T-helper 9 cell (primary cell): ENCODE measurements at places on chromosomes 5 and 9.

- no peak for DNase-seq
These were observed 491.7 kb upstream of the FAM174A start for GRCh38 chr5:100043475-100043874.

GRCh38 chr9:20553558-20554149 lies 68.6 kb downstream of the MLLT3 start:
- DNase-seq = no peak

DNA sequence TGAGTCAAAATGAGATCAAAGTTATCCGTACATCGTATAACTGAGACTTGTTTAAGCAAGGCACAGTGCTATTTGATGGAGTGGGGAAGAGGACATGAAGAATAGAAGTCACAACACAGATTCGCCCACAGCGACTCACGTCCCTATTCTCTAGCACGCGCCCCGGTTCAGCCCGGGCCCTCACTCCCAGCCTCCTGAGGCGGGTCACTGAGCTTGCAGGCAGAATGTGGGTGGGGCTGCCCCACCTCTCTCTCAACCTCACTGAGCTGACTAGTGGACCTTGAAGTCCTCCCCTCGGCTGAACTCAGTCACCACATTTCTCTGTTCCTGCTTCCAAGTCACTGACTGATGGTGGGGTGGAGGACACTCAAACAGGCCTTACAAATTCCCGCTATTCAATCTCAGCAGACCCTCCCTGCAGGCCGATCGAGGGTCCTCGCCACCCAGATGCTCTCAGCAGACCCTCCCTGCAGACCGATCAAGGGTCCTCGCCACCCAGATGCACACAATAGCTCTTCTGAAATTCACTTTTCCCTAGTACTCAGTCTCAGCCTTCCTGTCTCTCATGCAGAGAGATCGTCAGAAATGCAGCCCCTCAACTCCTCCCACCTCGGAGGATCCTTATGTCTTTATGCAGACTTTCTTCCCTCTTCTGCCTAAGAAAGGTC lies 12.9 kb downstream of the GLDC start:
- no peak for DNase-seq

GRCh38 chr9:132703336-132703735 lies 33.1 kb downstream of the GTF3C4 start:
- no peak for DNase-seq

DNA sequence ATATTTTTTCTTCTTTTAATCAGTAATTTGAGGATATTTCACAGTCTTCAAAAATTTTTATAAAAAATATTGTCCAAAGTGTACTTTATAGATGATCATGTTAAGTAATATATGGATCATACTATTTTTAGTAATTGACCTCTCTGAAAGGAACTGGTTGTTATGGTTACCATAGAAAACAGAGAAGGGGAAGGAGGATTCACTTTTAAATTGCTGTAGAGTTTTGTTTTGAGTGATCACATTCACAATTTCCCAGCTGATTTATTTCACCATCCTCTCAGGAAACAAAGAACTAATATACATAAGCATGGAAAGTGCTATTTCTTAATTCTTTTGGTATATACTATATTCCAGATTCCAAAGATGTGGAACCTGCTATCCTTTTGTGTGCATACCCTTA lies 56.5 kb upstream of the NREP start:
- no peak for DNase-seq

- DNase-seq = peak; percentile 9
These were observed 133.3 kb downstream of the PCSK5 start for GRCh38 chr9:76023715-76024195.

- DNase-seq = no peak
These were observed 309.3 kb downstream of the CHSY3 start for GRCh38 chr5:130213607-130214006.

GRCh38 chr5:16508730-16509531 lies 43.3 kb upstream of the ZNF622 start:
- no peak for DNase-seq

DNA sequence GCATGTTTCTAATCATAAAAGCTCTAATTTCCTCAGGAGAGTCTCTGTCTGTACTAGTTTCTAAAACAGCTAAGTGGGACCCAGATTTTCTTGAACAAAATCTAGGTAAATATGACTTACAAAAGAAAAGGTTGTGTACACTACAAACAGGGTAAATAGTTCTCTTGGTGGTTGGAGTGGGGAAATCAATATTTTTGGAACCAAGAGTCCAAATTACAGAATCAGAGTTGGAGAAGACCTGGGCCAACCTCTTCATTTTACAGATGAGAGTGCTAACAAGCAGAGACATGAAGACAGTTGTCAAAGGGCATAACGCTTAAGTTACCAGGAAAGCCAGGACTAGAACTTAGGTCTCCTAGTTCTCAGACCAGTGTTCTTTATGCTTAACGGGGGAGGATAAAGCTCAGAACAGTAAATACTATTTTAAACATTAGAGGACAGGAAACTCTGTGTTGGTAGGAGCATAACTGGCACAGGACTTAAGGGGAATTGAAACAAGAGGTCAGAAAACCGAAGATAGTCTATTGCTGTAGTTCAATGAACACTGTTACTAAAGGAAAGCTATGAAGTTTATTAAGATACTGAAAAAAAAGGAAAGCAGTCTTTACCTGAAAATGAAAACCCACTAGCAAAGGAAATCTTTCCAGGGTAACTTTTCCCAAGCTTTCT lies 9.3 kb upstream of the GOLGA1 start:
- no peak for DNase-seq

GRCh38 chr9:79900754-79901153 lies 329.0 kb downstream of the TLE4 start:
- DNase-seq = no peak

DNA sequence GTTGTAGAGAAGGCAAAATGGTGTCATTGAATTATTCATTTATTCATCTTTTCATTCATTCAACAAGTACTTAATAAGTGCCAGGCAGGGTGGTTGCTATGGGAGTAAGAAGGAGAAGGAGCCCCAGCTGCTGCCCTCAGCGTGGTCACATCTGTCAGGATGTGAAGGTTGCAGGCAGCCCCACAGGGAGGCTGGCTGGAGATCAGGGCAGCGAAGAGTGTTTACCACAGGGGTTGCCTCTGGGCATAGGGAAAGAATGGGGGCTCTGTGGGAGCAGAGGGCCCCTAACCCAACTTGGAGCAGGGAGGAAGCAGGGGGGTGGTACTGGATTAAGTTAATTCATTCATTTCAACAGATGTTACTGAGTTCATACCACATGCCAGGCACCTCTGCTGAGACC lies 6.0 kb downstream of the PCDH12 start:
- DNase-seq = no peak

- no peak for DNase-seq
These were observed 25.5 kb upstream of the TTC23L start for GRCh38 chr5:34813509-34813908.

GRCh38 chr5:75050415-75050814 lies 1.9 kb downstream of the GCNT4 start:
- no peak for DNase-seq

- DNase-seq = no peak
These were observed 30.3 kb downstream of the ADAMTS6 start for GRCh38 chr5:65451436-65451835.

DNA sequence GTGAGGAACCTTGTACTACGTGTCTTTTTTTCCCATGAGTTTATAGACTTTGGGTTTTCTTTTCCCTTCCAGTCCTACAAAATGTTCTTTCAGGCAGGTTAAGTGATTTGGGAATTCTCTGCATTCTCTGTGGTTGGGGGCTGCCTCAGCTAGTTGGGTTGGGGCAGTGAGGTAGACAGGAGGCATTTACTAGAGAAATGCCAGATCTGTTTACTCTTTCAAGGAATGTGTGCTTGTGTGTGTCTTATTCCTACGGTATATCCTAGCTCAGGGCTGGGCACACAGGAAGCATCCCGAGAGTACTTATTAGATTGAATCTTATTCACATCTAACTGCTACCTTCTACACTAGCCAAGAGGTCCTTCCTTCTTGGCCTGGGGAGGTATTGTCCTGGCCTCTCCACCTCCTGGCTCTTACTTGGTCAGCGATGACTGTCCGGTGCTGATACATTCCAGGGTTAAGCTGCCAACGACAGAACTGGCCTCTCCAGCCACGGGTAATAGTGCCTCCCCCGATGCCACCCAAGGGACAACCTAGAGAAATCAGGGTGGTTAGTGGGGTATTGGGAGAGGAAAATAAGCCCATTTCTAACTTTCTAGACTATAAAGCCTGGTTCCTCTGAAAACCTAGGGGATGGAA lies 5.0 kb downstream of the GBA2 start:
- DNase-seq = no peak

DNA sequence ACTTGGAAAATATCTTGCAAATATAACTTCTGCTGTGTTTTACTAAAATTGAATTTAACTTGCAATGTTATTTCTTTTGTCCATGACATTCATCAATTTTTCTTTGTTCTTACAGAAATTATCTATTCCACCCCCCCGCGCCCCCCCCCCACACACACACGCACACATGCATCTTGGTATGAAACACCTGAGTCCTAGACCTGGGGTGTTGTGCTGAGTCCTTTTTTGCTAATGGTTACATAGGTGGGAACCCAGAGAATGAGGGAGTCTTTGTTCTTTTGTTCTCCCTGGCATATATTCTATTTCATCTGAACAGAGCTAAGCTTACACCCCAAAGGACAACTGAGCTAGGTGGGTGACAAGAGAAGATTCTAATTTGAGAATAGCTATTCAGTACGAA lies 308.9 kb downstream of the CWC27 start:
- no peak for DNase-seq

DNA sequence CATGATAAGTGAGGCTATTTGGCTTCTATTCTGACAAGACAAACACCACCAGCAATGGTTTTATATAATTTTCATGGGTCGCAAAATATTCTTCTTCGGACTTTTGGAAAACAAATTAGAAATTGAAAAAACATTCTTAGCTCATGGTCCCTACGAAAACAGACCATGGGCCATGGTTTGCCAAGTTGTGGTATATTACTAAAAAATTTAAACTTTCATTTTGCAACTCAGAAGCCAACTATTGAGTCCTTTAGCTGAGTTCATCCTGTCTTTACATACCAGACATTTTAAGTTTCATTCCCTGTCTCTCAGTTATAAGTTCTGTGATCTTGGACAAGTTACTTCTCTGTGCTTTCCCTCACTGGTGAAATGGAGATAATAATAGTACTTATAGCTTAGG lies 198.1 kb downstream of the CSNK1G3 start:
- DNase-seq = no peak

- DNase-seq = no peak
These were observed 653.7 kb downstream of the CCDC171 start for GRCh38 chr9:16206518-16206917.

GRCh38 chr5:102660111-102660510 lies 95.0 kb upstream of the PAM start:
- no peak for DNase-seq

DNA sequence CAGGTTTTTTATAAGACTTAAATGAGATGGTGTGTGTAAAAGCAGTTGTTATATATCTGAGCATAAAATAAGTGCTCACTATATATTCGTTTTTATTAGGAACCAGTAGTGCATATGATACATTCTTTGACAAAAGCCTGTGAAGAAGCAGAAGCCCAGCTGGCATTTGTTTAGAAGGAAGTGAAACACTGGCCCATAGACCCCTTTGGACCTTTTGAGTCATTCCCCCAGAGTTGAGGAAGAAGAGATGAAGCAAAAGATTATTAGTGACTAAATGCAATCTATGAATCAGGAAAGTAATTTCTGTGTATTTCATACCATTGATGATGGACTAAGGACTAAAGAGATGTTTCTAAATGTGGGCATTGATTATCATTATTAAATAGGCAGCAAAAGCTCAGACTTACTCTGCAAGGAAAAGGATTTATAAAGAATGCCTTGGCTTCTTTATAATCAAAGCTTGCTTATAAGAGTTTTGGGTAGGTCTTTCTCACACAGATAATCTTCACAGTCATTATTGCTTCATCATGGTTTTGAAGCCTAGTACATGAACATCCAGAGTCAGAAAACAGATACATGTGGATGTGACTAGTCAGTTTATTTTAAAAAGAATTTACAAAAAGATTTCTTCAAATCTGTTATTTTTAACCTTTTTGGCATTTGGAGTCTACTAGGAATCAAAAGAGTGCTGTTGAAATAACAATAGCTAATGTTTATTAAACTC lies 16.9 kb upstream of the FER start:
- DNase-seq = no peak

GRCh38 chr5:68872088-68872839 lies 221.6 kb upstream of the SLC30A5 start:
- no peak for DNase-seq

DNA sequence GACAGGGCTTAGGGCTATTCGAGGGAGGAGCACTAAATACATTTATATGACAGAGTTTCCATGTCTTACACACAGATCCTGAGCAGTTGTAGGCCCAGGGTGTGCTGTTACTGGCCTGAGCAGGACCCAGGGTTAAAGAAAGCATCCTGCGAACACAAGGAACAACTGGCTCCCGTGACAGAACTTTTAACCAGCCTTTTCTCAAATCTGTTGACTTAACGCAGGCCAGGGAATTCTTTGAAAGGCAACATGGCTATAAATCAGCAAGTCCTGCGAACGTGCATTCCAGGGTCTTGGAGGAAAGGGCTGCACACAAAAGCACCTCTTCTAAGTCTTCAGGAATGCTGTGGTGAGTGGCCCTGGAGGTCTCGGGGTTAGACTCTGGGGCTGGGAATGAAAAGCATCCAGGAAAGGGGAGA lies 45.2 kb upstream of the ANKRD55 start:
- DNase-seq = no peak

DNA sequence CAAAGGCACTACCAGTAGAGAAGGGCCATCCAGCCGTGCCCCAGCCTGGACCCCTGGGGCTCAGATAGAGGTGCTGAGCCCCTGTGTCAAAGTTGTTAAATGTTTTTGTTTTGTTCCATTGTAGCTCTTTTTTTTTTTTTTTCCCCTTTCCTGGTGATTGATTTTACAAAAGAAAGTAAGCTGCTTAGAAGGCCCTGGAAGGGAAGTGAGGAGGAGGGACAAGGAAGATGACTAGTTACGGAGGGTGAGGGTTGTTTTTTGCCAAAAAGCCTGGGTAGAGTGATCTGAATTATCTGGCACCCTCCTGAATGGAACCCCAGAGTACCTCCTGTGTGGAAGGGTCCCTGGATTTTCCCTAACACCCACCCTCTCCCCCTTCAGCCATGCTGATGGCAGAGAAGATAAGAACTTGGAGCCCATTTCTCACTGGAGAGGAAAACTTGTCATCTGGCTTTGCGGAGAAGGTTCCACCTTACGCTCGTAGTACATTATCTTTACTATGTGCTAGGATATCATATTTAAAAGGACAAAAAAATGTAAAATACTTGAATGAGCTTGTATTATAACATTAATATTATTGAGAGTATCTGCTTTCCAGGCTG lies 33.4 kb downstream of the FAXDC2 start:
- no peak for DNase-seq

DNA sequence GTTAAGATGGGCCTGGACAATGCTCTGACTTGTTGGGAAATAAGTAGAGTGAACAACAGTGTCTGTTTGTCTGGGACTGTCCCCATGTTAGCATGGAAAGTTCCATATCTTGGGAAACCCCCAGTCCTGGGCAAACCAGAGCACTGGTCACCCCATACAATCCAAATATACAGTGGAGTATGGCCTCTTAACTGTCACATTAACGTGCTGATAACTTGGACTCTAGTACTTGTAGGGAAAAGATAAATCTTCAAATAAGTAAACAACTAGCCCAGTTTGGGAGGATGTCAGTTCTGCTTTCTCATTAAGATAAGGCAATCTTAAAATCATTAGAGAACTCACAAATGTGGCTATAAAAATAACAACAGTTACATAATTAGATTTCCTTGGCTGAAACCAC lies 47.6 kb upstream of the JAK2 start:
- no peak for DNase-seq
